Cortex of kidney (tissue), 1 donor: ENCODE measurements at places on chromosomes 5 and 9.

DNA sequence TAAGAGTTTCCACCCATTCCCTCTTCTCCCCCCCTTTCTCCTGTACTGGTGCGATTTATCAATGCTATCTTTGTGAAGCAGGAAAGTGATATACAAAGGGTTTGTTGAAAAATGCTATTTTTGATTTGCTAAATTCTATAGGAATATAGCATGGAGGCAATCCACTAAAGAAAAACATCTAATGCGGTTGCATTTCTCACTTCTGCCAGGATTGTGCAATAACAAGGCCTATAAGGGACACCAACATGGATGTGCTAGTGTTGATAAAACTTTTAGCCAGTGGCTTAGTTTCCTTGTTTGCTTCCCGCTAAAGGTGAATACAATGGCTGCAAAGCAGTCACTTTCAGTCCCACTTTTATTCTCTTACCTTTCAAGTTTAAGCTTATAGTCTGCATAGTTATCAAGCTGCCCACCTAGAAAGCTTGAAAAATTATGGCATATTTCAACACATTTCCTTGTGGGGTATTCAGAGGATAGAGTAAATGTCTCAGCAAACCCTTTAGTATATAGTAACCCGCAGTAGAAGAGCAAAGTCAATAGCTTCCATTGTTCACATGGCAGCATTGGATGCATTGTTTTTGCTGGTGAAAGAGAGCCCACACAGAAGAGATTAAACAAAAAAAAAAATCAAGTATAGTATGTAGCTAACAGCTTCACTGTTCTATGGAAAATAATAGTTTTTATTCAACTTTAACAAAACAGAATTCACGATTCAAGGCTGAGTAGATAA is 674.6 kb upstream of the SEMA6A start:
- no peak for DNase-seq

DNA sequence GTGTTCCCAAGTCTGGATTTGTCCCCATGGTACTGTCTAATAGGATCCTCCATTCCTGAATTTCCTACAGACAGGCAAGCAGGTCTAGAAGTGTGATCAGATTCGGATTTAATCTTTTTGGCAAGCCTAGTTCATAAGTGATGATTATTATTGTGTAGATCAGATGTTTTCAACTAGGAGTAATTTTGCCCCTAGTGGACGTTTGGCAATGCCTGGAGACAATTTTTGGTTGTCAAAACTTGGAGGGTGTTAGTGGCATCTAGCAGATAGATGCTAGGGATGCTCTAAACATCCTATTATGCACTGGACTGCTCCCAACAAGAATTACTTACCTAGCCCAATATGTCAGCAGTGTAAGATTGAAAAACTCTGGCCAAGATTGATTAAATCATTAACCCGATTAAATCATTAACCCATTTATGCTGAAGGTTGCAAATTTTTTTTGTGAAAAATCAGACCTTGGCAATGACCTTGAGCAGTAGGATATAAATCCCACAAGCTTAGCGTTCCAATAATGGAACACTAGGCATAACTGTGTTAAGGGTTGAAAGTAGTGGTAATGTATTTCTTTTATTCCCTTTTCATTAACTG is 28.2 kb downstream of the TCERG1 start:
- DNase-seq: no peak

- no peak for DNase-seq
These were observed 1.8 kb downstream of the ARRDC1 start for GRCh38 chr9:137607141-137607857.

DNA sequence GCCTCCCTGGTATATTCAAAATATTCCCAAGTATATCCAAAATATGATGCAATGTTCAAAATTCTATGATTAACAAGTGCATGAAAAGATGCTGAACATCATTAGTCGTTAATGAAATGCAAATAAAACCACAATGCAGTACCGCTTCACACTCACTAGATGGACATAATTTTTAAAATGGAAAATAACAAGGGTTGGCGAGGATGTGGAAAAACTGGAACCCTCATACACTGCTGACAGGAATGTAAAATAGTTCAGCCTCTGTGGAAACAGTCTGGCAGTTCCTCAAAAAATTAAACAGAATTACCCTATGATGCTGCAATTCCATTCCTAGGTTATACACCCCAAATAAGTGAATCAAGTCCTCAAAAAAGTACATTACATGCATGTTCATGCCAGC is 36.1 kb upstream of the MYOT start:
- no peak for DNase-seq

DNA sequence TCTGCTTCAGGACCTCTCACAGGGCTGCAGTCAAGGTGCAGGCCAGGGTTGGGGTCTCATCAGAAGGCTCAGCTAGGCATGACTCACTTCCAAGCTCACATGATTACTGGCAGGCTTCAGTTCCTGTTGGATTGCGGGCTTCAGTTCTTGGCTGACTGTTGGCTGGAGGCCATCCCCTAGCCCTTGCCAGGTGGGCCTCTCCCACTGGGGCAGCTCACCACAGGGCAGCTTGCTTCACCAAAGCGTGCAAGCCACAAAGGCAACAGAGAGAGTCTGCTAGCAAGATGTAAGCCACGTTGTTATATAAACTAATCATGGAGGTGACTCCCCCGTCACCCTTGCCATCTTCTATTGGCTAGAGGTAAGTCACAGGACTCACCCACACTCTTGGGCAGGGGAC is 14.4 kb downstream of the CPLX2 start:
- no peak for DNase-seq

DNA sequence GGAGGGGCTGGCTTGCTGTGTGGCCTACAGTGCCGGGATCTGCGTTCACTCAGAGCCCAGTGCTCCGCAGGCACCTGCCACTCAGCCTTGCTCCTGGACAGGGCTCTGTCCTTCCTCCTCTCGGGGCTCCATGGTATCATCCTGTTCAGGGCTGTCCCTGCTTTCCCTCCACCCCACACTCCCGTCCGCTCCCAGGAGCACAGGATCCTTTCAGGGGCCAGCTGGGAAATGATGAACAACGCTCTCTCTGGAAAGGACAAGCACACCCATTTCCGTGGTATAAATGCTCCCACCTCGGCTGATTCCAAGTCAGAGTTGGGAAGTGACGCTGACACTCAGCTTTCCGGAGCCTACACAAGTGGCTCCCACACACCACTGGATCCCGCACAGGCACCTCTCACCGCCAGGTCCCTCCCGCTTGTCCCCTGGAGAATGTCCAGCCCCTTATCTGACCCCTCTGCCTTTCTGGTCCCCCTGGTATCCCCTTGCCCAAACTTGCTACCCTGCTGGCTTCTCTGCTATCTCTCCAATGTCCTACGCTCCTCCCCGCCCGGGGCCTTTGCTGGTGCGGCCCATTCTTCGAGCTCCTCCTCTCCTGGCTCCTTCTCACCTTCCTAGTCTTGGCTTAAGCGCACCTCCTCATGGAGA is 21.3 kb downstream of the HMCN2 start:
- DNase-seq: no peak

- no peak for DNase-seq
These were observed 19.7 kb upstream of the CPLX2 start for GRCh38 chr5:175851727-175852126.

- no peak for DNase-seq
These were observed 124.1 kb downstream of the C9orf152 start for GRCh38 chr9:110083866-110084265.

GRCh38 chr5:79566896-79567295 is 45.3 kb upstream of the TENT2 start:
- DNase-seq: no peak

GRCh38 chr5:18305288-18305924 is 671.1 kb downstream of the TAF11L14 start:
- DNase-seq: no peak
